ENCODE measurements at places on chromosomes 6 and 20. TPM values are rescaled to one million over a fixed set of nuclear protein-coding genes. Genes with fewer than 3 reads are reported as not detected.

The KIAA1755 gene
- 0.64 TPM for total RNA-seq

The CYP21A2 gene
- total RNA-seq, result under 0.01 TPM

The OR2H1 gene
- total RNA-seq, result not detected

The EDN1 gene
- total RNA-seq, result 2.9 TPM

The NOX3 gene
- total RNA-seq, result not detected

The AIF1 gene
- total RNA-seq, result not detected

The KCNK16 gene
- total RNA-seq, result not detected

The PI16 gene
- total RNA-seq, result under 0.01 TPM

The PLN gene
- total RNA-seq, result 5.2 TPM

The HDGFL1 gene
- total RNA-seq, result not detected

The UBD gene
- not detected for total RNA-seq

The MMP24OS gene
- 14.7 TPM for total RNA-seq

The UBE2C gene
- 13.5 TPM for total RNA-seq

The KIF6 gene
- total RNA-seq, result 0.32 TPM

The ADGRG6 gene
- total RNA-seq, result 33.2 TPM

The FRK gene
- total RNA-seq, result 0.43 TPM

The CASS4 gene
- total RNA-seq, result 3.5 TPM

The MLIP gene
- total RNA-seq, result not detected

The SLC17A9 gene
- 24.8 TPM for total RNA-seq

The LHFPL5 gene
- total RNA-seq, result not detected

The NKAIN2 gene
- total RNA-seq, result not detected

The C6orf58 gene
- not detected for total RNA-seq

The FNDC11 gene
- 0.97 TPM for total RNA-seq

The WFDC6 gene
- total RNA-seq, result not detected

The MCCD1 gene
- not detected for total RNA-seq

The SNAP91 gene
- under 0.01 TPM for total RNA-seq

The COL9A3 gene
- under 0.01 TPM for total RNA-seq

The PTCRA gene
- total RNA-seq, result not detected

The CALHM4 gene
- not detected for total RNA-seq

The ACSS1 gene
- 3.5 TPM for total RNA-seq

The TP53RK gene
- total RNA-seq, result 23.2 TPM

The PSMF1 gene
- 50.3 TPM for total RNA-seq

The SRXN1 gene
- total RNA-seq, result 32.9 TPM

The BCL2L1 gene
- total RNA-seq, result 82.8 TPM

The UBE3D gene
- total RNA-seq, result 7.4 TPM

The KCNG1 gene
- 3.0 TPM for total RNA-seq

The ZFAND3 gene
- 17.7 TPM for total RNA-seq

The ARMH2 gene
- total RNA-seq, result not detected

The PPP1R10 gene
- total RNA-seq, result 70.4 TPM

The CFAP206 gene
- total RNA-seq, result 0.86 TPM

The SIGLEC1 gene
- not detected for total RNA-seq

The RBPJL gene
- not detected for total RNA-seq

The MATN4 gene
- total RNA-seq, result not detected

The CST4 gene
- total RNA-seq, result 0.32 TPM

The SDC4 gene
- 129 TPM for total RNA-seq

The OSER1 gene
- 28.7 TPM for total RNA-seq

The TNFRSF6B gene
- 31.5 TPM for total RNA-seq

The ISM1 gene
- 0.64 TPM for total RNA-seq

The SLC2A10 gene
- 45.4 TPM for total RNA-seq

The ASXL1 gene
- total RNA-seq, result 61.7 TPM

The GLP1R gene
- total RNA-seq, result not detected

The BPIFA3 gene
- total RNA-seq, result not detected

The SYNE1 gene
- total RNA-seq, result 145 TPM

The HS3ST5 gene
- 0.32 TPM for total RNA-seq

The NRN1 gene
- not detected for total RNA-seq

The SLC17A2 gene
- not detected for total RNA-seq

The SPDEF gene
- total RNA-seq, result under 0.01 TPM
